Calu3 (cell line): ENCODE measurements at places on chromosomes 12 and 14. TPM values are rescaled to one million over a fixed set of nuclear protein-coding genes. Genes with fewer than 3 reads are reported as not detected.

GRCh38 chr14:50920482-50921230 lies 23.6 kb downstream of the PYGL start:
- no peak for DNase-seq

DNA sequence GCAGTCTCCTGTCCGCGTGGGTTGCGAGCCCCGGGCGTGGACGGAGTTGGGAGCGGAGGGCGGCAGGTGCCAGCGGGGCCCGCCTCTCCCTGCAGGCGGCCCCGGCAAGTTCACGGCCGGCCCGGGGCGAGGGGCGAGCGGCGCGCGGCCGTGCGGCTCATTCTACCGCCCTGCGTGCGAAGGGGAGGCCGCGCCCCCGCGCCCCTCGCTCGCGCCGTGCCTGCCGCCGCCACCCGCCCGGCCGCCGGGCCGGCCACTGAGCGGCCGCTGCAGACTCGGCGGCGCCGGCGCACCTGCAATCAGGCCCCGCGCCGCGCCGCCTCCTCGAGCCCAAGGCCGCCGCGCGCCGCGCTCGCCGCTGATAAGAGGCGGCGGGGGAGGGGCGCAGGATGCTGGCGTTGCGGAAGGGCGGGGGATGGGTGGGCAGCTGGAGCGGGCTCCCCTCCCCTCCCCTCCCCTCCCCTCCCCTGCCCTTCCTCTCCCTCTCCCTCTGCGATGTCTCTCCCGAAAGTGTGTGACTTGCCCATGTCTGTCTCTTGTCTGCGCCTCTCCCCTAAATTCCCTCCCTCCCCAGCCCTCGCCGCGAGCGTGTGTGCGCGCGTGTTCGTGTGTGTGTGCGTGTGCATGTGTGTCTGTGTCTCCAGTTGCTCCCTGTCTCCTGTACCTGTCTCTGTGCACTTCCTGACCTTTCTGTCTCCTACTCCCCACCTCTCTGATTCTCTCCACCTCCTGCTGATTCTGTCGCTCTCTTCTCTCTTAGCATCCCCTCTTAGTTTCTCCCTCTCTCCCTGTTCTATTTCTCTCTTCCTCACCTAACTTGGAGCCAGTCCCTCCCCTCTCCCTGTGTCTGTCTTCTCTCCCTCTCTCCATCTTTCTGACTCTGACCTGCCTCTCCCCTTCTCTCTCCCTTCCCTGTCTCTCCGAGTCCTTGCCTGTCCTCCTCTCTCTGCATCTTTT lies 768.1 kb upstream of the TBX3 start:
- peak; percentile 24 for DNase-seq

DNA sequence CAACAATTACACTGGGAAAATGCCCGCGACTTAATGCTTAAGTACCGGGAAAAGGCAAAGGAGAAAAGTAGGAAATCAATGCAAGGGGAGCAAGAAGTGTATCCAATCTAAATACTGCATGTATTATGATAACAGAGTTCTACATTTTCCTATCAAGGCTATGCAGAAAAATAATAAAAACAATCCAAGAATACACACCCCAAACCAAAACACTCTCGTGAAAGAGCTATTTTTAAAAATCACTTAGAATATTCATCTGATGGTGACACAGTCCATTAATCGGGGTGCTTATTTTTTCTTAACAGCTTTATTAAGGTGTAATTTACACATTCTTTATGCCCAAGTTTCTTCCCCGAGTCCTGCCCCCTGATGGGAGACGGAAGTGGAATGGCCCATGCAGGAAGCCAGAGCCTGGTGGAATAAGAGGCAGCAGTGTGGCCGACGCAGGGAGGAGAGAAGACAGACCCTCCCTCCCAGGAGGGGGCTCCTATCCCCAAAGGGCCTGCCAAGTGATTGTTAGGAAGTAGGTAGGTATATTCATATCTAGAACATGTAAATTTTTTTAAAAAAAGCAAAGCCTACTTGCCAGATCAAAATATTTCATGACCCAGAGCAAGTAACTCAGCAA lies 174.3 kb downstream of the FOXN3 start:
- DNase-seq, result no peak

DNA sequence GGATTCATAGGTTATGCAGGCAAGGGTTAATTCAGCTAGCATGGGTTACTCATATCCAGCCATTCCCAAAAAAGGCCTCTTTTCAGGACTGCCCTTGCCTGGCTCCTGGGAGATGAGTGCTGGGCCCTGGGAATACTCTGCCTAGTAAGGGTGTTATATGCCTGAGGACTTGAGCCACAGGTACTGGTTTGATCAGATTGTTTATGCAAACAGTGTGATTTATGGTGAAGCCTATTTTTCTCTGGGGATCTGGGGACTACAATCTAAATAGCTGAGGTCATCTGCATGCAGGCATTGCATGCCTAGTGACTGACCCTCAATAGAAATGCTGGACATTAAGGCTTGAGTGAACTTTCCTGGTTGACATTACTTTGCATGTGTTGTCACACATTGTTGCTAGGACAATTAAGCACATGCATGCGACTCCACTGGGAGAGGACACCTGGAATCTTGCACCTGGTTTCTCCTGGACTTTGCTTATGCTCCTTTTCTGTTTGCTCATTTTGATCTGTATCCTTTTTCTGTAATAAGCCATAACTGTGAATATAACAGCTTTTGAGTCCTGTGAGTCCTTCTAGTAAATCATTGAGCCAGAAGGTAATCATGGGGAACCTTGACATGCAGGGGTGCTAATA lies 73.0 kb downstream of the RAD51B start:
- DNase-seq, result no peak

Gene PIANP
- total RNA-seq, result not detected in 2 replicates

Gene RAD9B
- 0.80 and 1.9 TPM in 2 replicates for total RNA-seq
